Activated CD4-positive, alpha-beta T cell treated with anti-CD3 and anti-CD28 coated beads, Interleukin-2, amount 50 U/mL, for 1 hour (primary cell): ENCODE measurements at places on chromosomes 4 and X.

DNA sequence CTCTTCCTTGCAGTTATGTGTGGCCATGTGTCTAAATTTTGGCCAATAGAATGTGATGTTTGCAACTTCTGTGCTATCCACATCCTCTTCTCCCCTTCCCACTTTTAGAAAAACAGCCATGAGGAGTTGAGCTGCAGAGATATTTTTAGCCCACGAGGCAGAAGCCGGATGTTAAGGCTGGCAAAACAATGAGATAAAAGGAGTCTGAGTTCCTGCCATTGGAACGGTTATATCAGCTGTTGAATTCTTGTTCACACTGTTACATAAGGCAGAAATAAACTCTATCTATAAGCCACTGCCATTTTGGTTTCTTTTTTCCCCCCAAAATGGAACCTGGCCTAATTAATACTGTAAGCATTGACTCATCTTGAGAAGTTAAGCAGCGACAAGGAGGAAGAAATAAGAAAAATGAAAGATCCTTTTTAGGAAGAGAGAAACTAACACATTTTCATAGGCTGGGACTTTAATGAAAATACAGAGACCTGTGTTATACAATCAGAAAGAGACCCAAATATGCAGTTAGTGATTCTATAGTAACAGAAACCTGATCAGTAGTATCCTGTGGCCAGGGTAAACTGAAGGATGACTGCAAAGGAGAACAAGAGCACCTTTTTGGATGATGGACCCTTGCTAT lies 200.5 kb downstream of the INPP4B start:
- DNase-seq: no peak

GRCh38 chrX:149950681-149951080 lies 12.4 kb upstream of the EOLA2 start:
- DNase-seq: no peak

DNA sequence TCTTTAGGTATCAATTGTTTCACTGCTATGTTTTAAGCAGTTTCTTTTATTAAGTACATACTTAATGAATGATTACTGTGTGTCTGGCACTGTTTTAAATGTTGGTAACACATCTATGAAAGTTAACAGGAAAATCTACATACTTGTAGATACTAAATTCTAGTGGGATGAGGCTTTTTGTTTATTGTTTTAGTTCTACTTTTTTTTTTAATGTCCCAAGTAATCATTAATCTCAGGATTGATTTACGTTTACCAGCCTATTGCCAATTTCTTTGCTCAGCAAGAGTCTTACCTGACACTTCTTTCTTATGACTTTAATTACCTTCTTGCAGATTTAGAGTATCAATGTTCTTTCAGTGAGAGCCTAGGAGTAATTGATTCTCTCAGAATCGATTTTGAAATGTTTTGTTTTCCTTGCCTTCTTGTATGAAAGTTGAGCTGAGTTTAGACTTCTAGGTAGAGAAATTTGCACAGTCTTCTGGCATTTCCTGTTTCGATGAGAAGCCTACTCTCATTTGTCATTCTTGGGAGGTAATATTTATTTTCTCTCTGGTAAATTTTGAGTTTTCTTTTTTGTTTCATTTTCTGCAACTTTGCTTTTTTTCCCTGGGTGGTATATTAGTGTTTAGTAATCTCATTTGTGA lies 235.2 kb upstream of the ANKRD50 start:
- no peak for DNase-seq

- DNase-seq: no peak
Measured at GRCh38 chr4:77073106-77073809, 2.5 kb downstream of the CCNI start.

DNA sequence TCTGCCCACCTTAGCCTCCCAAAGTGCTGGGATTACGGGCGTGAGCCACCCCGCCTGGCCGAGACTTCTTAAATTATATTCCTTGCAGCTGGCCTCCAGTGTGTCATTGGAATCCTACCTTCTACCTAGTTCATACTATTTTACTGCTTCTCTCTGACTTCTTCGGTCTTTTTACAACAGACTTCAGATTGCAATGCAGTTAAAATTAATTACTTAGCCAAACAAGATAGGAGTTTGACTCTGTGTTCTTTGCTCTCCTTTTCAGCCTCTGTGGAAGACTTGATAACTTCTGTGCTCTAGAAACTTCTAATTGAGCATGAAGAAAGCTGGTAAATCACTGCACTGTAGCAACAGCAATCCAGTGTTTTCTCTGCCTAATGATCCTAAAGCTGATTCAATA lies 199.5 kb downstream of the GASK1B start:
- no peak for DNase-seq

- DNase-seq: no peak
Measured at GRCh38 chrX:1336331-1336943, at the start of gene IL3RA. Gene IL3RA (plus strand): TSS chrX:1336785. CDS start chrX:1341766, 4,981 bp downstream.

GRCh38 chr4:75922588-75922987 lies 18.2 kb downstream of the NAAA start:
- no peak for DNase-seq

DNA sequence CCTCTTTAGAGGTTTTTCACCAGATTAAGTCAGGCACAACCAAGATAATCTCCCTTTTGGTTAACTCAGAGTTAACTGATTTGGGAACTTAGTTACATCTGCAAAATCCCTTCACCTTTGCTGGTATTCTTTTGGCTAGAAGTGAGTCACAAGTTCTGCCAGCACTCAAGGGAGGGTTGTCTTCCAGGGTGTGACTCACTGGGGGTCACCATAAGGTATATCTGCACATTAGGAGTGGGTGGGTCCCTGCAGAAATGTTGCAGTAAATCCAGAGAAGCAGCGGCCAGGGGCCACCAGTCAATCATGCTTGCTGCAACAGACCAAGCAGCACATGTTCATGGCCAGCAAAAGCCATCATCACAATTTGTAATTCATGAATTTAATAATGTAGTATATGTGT lies 59.8 kb upstream of the MAML3 start:
- no peak for DNase-seq

DNA sequence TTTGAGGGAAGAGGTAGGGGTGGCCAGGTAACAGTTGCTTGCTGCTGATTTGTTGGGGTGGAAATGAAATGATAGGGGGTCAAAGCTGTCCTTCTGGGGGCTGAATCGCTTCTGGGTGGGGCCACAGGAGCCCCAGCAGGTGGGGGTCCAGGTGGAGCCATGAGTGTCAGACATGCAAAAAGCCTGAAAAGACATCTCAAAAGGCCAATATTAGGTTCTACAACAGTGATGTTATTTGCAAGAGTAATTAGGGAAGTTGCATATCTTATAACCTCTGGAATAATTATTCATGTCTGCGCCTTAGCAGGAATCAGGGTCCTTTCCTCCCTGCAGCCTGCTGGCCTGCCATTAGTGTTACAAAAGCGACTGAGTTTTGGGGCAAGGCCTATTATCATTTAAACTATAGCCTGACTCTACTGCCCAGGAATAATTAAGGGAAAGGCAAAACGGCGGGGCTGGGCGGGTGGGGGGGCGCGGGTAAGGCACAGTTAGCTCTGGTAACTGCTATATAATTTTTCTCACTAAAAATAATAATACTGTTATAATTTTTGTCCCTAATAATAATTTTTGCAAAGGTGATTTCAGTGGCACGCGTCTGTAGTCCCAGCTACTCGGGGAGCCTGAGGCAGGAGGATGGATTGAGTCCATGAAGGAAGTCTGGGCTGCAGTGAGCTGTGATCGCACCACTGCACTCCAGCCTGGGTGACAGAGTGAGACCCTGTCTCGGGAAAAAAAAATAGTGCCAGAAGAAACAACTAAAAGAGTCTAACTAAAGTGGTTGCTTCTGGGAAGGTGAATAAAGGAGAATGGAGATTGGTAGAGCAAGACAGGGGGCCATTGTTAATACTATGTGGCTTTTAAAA lies 145.7 kb downstream of the MAGEB17 start:
- no peak for DNase-seq

DNA sequence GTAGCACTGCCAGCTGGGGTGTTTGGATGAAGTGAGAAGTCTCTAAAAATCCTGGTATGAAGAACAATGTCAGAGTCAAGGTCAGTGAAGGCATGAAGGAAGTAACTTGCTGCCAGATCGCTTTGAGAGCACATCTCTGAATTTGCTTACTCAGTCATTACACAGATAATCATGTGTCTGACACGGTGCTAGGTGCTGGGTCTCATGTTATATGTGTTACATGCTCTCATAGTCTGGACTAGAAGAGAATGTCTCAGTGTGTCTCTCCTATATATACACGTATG lies 337.9 kb downstream of the ARHGAP10 start:
- DNase-seq: no peak

GRCh38 chr4:24163314-24163713 lies 273.5 kb upstream of the PPARGC1A start:
- no peak for DNase-seq

- no peak for DNase-seq
Measured at GRCh38 chr4:7817877-7818398, 121.7 kb downstream of the AFAP1 start.
